RKO (cell line): ENCODE measurements at places on chromosomes 12 and 14.
A peak's percentile ranks its signal among the peaks of the same experiment; 100 is the strongest.

GRCh38 chr12:9756170-9756569 is 4.5 kb downstream of the CD69 start:
- DNase-seq, result no peak

DNA sequence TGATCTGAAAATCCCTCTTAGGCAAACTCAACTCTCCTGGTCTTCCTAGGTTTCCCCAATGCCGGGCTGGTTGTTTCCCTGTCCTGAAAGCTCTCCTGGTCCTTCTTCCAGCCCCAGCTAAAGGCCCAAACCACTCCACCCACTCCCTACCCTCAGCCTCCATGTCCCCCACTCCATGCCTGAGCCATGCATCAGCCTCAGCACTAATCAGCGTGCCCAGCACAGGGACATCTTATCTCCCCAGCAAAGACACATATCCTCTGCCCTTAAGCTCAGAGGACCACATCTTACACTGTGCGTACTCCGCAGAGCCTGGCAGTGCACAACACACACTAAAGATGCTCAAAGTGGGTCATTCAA is 25.9 kb downstream of the ACTN1 start:
- no peak for DNase-seq

DNA sequence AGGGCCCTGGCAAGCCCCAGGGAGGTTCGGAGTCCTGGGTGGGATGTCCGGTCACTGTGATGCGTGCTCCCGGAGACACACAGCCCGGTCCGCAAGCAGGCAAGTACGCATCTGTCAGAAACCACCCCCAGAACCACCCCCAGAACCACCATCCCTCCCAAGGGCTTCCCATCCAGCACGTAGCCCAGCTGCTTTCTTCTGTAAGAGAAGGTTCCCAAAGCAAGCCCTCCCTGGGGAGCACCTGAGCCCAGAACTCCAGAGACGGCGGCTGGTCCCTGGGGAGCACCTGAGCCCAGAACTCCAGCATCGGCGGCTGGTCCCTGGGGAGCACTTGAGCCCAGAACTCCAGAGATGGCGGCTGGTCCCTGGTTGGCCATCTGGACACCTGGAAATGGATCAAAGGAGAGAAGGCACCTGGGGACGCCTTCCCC is 2.6 kb upstream of the FBRSL1 start:
- no peak for DNase-seq

DNA sequence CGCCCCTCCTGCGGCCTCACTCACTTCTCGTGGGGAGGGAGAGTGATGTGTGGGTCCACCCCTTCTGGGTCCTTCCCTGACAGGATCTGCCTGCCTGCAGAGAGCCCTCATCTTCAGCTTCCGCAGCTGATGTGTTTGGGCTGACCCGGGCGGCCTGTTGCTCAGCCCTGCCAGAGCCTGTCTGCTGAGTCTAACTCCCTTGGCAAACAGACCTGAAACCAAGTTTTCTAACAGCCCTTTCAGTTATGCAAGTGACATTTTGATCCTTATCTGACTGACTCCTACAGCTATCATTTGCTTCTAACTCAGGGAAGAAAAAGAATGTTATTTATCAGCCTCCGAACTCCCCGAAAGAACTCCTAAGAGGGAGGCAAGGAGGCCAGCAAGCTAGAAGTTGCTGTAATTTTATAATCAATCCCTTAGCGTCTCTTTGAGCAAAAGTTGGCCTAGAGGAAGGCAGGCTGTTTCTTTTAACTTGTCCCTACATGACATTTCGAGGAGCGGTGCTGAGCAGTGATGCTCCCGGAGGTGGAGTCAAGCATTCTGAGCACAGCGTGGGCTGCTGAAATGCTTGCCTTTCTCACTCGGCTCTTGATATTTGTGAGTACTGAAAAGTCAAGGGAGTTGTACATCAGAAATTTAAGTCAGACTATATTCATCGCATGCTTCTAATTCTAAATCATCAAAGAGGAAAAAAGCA is 31.5 kb upstream of the CACNA2D4 start:
- DNase-seq, result no peak

DNA sequence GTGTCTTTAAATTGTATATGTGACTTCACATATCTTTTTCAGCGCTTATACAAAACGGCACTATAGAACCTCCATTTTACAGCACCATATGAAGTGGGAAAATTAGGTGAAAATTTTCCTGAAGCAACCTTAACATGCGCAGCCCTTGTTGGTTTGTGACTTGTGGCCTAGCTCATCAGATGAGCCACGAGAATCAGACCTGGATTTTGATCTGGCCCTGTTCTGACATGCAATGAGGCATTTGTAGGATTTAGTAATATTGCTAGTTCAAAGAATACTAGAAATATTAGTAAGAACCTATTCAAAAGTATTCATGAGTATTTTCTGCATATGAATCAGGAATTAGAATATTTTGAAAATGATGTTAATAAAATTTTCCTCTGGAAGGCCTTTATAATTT is 2.9 kb downstream of the CDKN1B start:
- peak; percentile 39 for DNase-seq

DNA sequence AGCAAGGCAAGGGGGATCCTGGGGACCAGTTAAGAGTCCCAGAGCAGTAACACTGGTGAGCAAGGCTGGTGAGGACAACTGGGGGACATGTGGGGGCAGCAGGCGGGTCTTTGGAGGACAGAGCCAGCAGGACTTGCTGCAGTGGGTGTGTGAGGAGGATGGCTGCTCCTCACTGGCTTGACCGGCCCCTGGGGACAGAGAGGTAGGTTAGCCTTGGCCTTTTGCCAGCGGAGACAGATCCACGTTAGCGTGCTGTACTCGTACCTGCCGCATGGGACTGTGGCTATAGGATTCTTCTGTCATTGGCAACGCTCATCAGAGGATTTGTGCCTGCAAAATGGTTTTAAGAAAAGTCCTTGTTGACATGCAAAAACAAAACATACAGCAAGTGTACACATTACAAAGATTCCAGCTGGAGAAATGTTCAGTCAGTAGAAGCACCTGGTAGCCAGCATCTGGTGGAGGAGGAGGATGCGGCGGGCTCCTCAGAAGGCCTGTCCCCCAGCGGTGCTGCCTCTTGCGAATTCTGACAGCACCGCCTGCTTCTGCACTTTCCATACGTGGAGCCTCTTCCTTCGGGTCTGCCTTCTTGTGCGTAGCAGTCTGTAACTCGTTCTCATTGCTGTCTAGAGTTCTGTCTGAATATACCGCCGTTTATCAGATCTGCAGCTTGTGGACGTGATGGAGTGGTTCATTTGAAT is 91.3 kb downstream of the EP400 start:
- no peak for DNase-seq

DNA sequence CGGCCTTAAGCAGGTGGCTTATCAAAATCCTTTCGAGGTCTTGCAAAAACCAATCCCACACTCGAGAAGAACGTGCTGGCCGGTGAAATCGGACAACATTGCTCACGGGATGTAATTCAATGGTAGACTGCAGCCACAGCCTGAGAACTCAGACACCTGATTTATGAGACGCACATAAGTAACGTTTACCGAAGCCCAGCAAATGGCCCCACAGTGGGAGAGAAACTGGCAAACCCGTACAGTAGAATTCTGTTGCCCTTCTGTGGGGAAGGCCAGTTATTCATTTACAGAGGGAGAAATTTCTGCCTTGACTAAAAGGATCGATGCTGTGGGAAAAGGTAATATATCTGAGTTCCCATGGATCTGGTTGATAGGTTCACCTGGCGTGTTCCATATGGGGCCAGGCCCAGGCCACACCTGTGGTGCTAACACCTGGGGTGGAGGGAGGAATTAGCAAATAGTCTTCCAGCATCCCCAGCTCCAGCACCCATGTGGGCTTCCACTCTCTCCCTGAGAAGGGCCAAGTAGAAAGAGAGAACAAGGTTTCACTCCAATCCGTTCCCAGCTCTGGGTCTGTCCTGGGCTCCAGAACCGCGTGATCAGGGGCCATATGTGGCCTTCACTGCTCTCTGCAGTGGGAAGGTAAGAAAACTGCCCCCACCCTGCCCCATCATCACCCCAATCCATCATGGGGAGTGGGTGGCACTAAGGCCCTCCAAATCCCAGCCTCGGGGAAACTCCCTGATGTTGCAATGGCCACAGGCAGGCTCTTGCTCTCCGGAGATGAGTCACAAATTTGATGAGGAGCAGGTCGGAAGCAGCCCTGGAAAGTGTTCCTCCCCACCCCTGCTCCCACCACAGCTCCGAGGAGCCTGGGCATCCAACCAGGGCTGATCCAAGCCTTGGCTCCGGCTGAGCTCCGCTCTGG is 12.7 kb downstream of the BDKRB1 start:
- no peak for DNase-seq

DNA sequence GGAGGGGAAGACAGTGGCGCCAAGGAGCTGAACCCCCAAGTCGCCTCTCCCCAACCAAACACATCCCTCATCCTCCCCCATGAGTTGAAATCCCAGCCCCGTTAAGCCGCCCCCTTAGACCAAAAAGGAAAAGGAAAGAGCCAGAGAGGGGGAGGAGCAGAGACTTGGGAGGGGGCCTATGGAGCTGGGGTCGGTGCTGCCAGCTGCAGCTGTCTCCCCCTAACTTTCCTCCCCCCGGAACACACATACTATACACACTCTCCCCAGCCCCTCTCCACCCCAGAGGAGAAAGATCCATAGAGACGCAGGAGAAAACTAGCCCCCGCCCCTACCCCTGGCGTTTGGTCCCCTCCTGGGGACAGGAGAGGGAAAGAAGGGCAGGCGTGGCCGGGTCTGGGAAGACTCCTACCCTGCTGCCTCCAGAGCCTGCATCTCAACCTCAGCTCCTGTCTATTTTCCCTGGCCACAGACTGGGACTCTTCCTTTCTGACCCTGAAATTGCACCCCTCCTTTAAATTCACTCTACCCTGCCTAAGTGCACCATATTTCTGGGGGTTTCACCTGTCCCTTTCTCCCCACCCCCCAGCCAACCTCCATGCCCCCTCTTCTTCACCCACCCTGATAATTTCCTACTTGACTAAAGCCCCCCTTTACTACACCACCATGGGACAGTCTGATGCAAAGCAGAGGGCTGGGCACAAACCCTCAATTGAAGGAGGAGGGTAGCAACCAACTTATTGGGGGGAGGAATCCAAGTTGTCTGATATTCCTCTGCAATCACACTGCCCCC is 1.7 kb upstream of the HOXC9 start:
- no peak for DNase-seq

DNA sequence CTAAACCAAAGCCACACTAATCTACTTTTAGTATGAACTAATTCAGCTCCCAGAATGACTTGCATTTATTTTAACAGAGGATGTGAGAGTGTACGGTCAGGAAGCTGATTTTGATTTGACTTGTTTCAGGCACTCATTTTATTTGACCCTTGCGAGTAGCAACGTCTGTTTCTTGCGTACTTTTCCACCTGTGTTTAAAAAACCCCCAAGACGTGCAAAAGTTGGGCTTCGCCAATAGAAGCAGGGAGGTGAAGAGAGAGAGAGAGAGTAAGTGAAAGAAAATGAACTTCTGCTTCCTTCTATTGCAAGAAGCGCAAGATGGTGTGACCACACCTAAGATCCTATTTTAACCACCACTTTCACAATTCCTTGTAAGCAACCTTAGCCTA is 6.7 kb upstream of the SLC15A4 start:
- DNase-seq, result no peak

GRCh38 chr12:120225200-120225558 is 24.3 kb upstream of the RPLP0 start:
- DNase-seq, result no peak

DNA sequence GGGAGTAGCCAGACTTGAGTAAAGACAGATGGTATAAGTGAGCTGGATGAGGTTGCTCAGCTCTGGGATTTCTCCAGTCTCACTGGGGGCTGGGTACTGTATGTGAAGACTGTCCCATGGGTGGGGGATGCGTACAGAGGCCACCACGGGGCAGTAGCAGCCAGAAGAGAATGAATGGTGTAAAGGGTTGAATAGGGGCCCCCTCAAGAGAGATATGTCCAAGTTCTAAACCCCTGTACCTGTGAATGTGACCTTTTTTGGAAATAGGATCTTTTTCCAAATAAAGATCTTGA is 21.8 kb upstream of the BCDIN3D start:
- no peak for DNase-seq

GRCh38 chr12:121456551-121456950 is 56.6 kb downstream of the RNF34 start:
- no peak for DNase-seq

DNA sequence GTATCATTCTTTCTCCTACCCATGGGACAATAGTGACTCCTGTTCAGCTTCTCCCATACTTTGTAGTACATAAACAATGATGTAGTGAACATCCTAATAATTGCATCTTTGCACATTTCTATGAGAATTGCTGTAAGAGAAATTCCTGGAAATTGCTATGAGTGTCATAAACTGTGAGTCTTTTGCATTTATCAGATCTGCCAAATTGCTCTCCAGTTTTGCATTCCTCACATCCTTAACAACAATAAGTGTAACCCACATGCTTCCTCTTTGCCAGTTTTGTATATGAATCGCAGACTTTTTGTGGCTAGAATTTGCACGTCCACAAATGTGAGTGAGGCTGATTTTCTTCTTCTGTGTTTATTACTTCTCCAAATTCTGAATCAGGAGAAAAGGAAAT is 124.0 kb upstream of the TBX5 start:
- DNase-seq, result no peak

DNA sequence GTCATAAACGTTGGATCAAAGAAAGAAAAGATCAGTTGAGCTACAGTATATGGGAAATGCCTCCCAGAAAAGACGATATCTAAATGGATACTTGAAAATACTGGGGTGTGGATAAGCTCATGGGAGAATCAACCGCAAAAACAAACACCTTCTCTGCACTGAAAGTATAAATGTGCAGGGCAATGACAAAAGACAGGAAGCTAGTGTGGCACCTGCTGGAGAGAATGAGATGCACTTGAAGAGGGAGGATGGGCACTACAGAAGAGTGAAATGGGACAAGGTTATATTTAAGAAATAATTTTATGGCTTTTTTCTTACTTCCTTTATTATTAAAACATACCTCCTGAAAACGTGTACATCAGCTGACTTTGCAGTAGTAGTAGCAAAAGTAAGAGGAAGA is 153.7 kb downstream of the PRKD1 start:
- no peak for DNase-seq

GRCh38 chr14:97873291-97873690 is 1076.1 kb downstream of the VRK1 start:
- DNase-seq, result no peak

- DNase-seq, result no peak
Observed at GRCh38 chr12:41055875-41056577, 132.1 kb upstream of the PDZRN4 start.

GRCh38 chr12:26034371-26035142 is 76.1 kb downstream of the RASSF8 start:
- DNase-seq, result no peak

DNA sequence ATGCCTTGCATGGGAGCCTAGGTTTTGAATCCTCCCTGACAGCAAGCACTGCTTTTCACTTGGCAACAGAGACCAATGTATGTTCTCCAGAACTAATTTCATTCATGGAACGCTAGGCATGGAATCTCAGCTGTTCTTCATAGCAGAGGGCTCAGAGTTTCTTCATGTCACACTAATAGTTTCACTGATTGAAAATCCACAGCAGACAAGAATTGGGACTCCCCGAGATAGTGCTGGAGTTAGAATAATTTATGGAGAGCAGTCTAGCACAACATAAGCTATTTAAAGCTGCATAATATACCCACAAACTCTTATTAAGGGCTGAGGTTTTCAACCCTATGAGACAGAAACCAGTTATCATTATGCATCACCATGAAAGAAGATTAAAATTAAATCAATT is 342.5 kb downstream of the TMEM132D start:
- DNase-seq, result no peak
